ENCODE measurements at places on chromosomes 7 and 10. TPM values are rescaled to one million over a fixed set of nuclear protein-coding genes. Genes with fewer than 3 reads are reported as not detected.

HTR7 gene
- total RNA-seq: not detected

SLC25A28 gene
- 10.1 TPM for total RNA-seq

ALOX5 gene
- total RNA-seq: 8.1 TPM

CRHR2 gene
- 0.45 TPM for total RNA-seq

GIMAP2 gene
- 32.4 TPM for total RNA-seq

PIP4K2A gene
- 16.9 TPM for total RNA-seq
